ENCODE measurements at places on chromosomes 12 and 14. TPM values are rescaled to one million over a fixed set of nuclear protein-coding genes. Genes with fewer than 3 reads are reported as not detected.
A peak's percentile ranks its signal among the peaks of the same experiment; 100 is the strongest.

Gene MYF6
- total RNA-seq, result not detected

Gene TAS2R42
- not detected for total RNA-seq

Gene POTEM
- total RNA-seq, result not detected

Gene TAS2R9
- total RNA-seq, result not detected

Gene PMEL
- total RNA-seq, result 1.3 TPM

Gene HOTAIR
- total RNA-seq, result not detected

Gene FOXN4
- total RNA-seq, result not detected

- H3K4me3 ChIP-seq, result no peak overlapping the region
- no peaks in the 10 kb centered on the region for H3K36me3 ChIP-seq
- H3K27me3 ChIP-seq, result no peaks in the 10 kb centered on the region
- H3K27ac ChIP-seq, result no peak overlapping the region
- DNase-seq, result no peak
These were observed 1.6 kb downstream of the ANKRD33 start for GRCh38 chr12:51889216-51890132.

- DNase-seq, result no peak
- peak overlapping the region; percentile 31 for H3K27ac ChIP-seq
- H3K36me3 ChIP-seq, result no peaks in the 10 kb centered on the region
- H3K4me1 ChIP-seq, result peaks cover 89% of the 10 kb centered on the region
These were observed 11.2 kb downstream of the NUAK1 start for GRCh38 chr12:106127338-106128126.

- H3K4me1 ChIP-seq, result no peaks in the 10 kb centered on the region
- H3K4me3 ChIP-seq, result peak overlapping the region; percentile 50
- H3K27me3 ChIP-seq, result peaks cover 72% of the 10 kb centered on the region
- H3K27ac ChIP-seq, result no peak overlapping the region
- DNase-seq, result no peak
These were observed 811 bp upstream of the MEG3 start for GRCh38 chr14:100824901-100825712.

DNA sequence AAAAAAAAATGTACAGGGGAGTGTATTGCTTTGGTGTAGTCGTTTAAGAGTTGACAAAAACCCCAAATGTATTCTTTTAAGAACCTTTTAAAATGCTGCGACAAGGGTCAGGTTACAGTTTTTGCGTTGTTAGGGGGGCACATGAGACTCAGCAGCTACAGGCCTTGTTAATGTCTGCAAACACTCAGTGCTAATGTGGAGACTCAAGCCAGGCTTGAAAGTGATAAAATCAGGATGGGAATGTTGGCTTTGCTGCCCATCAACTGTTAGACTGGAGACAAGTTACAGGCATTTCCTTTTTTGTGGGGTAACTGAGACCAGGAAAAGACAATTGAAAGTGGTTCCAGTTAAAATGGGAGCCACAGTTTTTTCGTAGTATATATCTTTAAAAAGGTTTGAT lies 84.8 kb downstream of the PRKCH start:
- no peak overlapping the region for H3K4me3 ChIP-seq
- DNase-seq, result no peak
- H3K27me3 ChIP-seq, result no peaks in the 10 kb centered on the region

- H3K27ac ChIP-seq, result no peak within 1 kb of the TSS
- no peaks in the 10 kb centered on the region for H3K27me3 ChIP-seq
- no peaks in the 10 kb centered on the region for H3K36me3 ChIP-seq
- H3K4me1 ChIP-seq, result peaks cover 12% of the 10 kb centered on the region
- H3K4me3 ChIP-seq, result no peak within 1 kb of the TSS
These were observed at the start of gene USP44 for GRCh38 chr12:95551305-95551704. Gene USP44 (minus strand): TSS chr12:95551476. CDS start chr12:95534256, 17,220 bp downstream.

- no peak for DNase-seq
- no peaks in the 10 kb centered on the region for H3K27me3 ChIP-seq
- no peak overlapping the region for H3K4me3 ChIP-seq
These were observed 23.6 kb upstream of the PGF start for GRCh38 chr14:74979029-74979428.

GRCh38 chr14:47040550-47040949 lies 389.0 kb upstream of the RPL10L start:
- H3K27me3 ChIP-seq, result no peaks in the 10 kb centered on the region
- H3K4me3 ChIP-seq, result no peak overlapping the region
- no peaks in the 10 kb centered on the region for H3K36me3 ChIP-seq
- no peak for DNase-seq

DNA sequence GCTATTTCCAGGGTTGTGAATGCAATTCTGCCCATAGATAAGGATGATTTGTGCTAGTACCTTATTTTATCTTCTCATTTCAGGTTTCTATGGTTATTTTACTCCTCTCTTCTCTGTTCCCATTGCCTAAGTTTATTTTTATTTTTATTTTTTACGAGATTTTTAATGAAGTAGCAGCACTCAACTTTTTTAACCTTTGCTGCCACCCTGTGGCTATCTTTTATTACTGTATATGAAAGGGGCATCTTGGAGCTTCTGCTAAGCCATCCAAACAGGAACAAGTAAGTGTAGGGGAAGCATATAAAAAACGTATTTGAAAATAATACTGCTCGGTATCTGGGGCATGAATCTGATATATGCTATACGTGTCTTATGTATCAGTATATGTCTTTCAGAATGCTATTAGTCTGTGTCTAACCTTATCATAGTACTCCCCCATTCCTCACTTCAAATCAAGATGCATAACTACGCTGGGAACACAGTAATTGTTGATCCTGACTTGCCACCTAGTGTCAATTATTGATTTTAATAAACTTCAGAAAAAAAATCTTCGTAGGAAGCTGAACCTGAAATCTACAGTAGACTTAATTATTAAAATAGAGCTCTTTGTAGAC lies 60.3 kb downstream of the KLRG1 start:
- H3K36me3 ChIP-seq, result no peaks in the 10 kb centered on the region
- H3K27ac ChIP-seq, result no peak overlapping the region
- H3K4me1 ChIP-seq, result no peaks in the 10 kb centered on the region
- no peak overlapping the region for H3K4me3 ChIP-seq

GRCh38 chr12:87427770-87428169 lies 601.4 kb downstream of the C12orf50 start:
- H3K27ac ChIP-seq, result no peak overlapping the region
- H3K27me3 ChIP-seq, result no peaks in the 10 kb centered on the region
- no peaks in the 10 kb centered on the region for H3K36me3 ChIP-seq
- H3K4me3 ChIP-seq, result no peak overlapping the region
- H3K4me1 ChIP-seq, result no peaks in the 10 kb centered on the region

DNA sequence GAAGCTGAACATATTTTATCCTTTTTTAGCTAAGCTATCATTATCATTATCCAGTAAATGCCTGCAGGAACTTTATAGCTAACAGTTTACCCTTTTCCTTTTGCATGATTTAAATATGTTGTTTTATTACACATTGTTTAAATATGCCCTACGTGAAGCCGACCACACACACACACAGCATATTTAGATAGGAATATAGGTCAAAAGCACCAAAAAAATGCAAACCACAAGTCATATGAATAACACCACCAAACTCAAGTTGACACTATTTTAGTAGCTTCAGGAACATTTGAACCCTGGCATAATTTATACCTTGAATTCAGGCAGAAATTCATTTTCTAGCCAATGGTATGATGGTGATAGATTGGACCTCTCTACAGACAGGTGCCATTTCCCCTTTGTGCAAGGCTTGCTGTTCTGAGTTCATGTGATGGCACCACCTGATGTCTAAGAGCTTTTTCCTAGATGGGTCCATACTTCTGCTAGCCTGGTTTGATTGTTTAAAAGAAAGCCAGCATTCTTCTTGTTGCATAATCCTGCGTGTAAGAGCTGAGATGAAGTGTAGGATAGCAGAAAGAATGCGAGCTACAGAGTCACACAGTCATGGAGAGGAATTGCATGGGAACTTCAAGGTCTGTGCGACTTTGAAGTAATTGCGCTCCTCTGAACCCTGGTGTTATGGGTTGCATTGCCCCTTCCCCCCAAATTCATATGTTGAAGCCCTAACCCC lies 454.8 kb upstream of the SOX5 start:
- H3K4me1 ChIP-seq, result no peaks in the 10 kb centered on the region
- DNase-seq, result no peak
- H3K27me3 ChIP-seq, result no peaks in the 10 kb centered on the region
- H3K27ac ChIP-seq, result no peak overlapping the region

GRCh38 chr14:71050227-71050823 lies 143.1 kb downstream of the PCNX1 start:
- H3K36me3 ChIP-seq, result peaks cover 90% of the 10 kb centered on the region
- H3K27me3 ChIP-seq, result no peaks in the 10 kb centered on the region
- H3K4me1 ChIP-seq, result no peaks in the 10 kb centered on the region

- peaks cover 6% of the 10 kb centered on the region for H3K4me1 ChIP-seq
- no peaks in the 10 kb centered on the region for H3K36me3 ChIP-seq
- peak; percentile 16 for DNase-seq
- H3K27ac ChIP-seq, result no peak overlapping the region
- no peaks in the 10 kb centered on the region for H3K27me3 ChIP-seq
- no peak overlapping the region for H3K4me3 ChIP-seq
These were observed 74.6 kb downstream of the CHGA start for GRCh38 chr14:92997343-92998061.

- no peaks in the 10 kb centered on the region for H3K4me1 ChIP-seq
- DNase-seq, result no peak
- H3K36me3 ChIP-seq, result no peaks in the 10 kb centered on the region
- H3K27ac ChIP-seq, result no peak overlapping the region
These were observed 72.5 kb downstream of the ACSS3 start for GRCh38 chr12:81150382-81150781.

GRCh38 chr12:6959058-6959804 lies 8.1 kb downstream of the PTPN6 start:
- no peaks in the 10 kb centered on the region for H3K27me3 ChIP-seq
- DNase-seq, result peak; percentile 65
- no peaks in the 10 kb centered on the region for H3K36me3 ChIP-seq
- H3K27ac ChIP-seq, result peak overlapping the region; percentile 74
- H3K4me1 ChIP-seq, result peaks cover 43% of the 10 kb centered on the region

DNA sequence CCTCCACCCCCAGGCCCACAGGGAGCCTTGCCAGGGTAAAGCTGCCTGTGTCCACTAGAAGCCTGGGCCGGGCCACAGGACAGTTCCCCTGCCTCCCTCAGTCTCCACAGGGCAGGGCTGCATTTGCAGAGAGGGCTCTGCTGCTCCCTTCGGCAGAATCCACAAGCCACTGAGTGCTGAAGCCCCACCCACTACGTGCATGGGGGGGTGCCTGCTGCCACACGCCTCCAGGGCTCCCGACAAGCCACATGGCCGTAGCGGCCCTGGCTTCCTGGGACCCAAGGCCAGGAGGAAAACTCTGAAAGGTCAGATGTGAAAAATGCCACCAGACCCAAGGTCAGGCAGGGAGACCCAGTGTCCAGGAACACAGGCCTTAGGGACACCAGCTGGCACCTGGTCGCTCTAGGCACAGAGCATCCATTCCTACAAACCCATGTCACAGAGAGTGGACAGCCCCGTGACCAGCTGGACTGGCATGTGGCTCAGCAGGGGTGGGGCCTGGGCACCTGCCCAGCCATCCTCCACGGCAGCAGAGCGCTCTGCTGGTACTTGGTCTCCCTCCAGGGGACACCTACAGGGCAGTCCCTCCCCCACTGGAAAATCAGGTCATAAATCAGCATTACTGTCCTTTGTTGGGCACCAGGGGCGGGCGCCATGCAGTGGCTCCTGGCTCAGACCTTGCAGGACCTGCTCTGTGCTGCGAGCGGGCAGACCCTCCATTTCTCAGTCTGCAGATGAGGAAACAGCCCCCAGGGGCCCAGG lies 42.9 kb downstream of the CCDC85C start:
- no peaks in the 10 kb centered on the region for H3K27me3 ChIP-seq
- H3K4me1 ChIP-seq, result peaks cover 64% of the 10 kb centered on the region
- H3K36me3 ChIP-seq, result no peaks in the 10 kb centered on the region
- peak overlapping the region; percentile 43 for H3K27ac ChIP-seq

DNA sequence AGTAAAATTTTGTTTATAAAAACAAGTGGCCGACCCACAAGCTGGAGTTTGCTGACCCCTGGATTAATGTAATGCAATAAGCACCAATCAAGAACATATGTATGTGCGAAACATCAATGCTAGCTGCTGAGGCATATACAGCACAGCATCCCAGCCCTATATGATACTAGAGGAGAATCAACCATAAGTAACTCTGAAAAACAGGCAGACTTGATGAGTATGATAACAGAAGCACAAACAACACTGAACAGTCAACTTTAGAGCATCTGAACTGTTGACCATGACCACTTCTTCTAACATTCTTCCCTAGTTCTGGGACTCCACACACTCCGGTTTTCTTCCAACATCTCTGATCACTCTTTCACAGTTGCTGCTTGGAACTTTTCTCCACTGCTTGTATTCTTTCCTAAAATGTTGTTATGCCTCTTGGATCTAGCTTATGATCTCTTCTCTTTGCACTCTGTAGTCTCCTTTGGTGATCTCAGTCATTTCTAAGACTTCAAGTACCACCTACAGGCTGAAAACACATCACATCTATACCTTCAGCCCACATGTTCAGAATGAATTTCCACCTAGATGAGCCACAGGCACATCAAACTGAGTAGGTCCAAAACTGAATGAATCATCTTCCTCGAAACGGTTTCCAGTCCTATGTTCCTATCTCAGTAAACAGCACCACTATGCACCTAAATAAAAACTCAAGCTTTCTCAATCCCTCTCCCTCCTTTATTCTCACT lies 57.2 kb downstream of the STXBP6 start:
- no peaks in the 10 kb centered on the region for H3K36me3 ChIP-seq
- no peaks in the 10 kb centered on the region for H3K4me1 ChIP-seq
- no peaks in the 10 kb centered on the region for H3K27me3 ChIP-seq
- DNase-seq, result no peak

Data from heart right ventricle (tissue), 16 donors.